ENCODE measurements at places on chromosomes 3 and 15. TPM values are rescaled to one million over a fixed set of nuclear protein-coding genes. Genes with fewer than 3 reads are reported as not detected.

DNA sequence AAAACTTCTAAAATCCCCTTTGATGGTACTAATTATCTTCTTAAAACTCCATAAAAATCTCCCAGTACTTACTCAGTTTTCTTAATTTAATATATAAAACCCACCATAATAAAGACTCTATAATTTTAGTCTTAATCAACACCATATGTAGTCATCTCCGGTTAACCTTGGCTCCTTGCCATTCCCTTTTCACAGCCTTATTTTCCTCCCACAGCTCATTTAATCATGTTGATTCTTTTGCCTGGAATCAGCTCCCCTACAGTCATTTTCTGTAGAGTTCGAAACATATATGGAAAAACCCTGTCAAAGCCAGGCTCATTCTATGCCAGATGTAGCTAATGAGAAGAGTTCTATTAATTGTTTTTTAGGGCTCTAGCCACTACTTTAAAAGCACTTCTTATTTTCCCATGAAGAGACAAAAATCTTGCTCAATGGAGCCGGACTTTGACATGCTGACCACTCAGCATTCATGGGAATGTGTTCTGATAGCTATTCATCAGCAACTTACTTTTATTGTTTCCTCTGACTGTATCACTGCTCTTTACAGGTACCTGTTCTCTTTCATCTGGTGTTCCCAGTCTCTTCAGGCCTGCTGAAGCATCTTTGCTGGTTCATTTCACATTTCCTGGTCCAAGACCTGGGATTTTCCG, 573.4 kb downstream of the NAALADL2 start:
- no peaks in the 10 kb centered on the region for H3K27me3 ChIP-seq
- no peaks in the 10 kb centered on the region for H3K4me1 ChIP-seq
- no peak for DNase-seq
- H3K36me3 ChIP-seq = no peaks in the 10 kb centered on the region
- H3K27ac ChIP-seq = no peak overlapping the region
- no peak overlapping the region for H3K4me3 ChIP-seq

Gene UROC1
- not detected for total RNA-seq

- no peaks in the 10 kb centered on the region for H3K27me3 ChIP-seq
- H3K4me1 ChIP-seq = no peaks in the 10 kb centered on the region
- no peak for DNase-seq
- no peak overlapping the region for H3K4me3 ChIP-seq
- no peaks in the 10 kb centered on the region for H3K36me3 ChIP-seq
- no peak overlapping the region for H3K27ac ChIP-seq
Observed at GRCh38 chr3:67883766-67884165, 229.4 kb upstream of the SUCLG2 start.

Gene TMEM207
- not detected for total RNA-seq

GRCh38 chr3:55285156-55285555, 201.9 kb downstream of the WNT5A start:
- H3K27ac ChIP-seq = no peak overlapping the region
- DNase-seq = no peak
- no peak overlapping the region for H3K4me3 ChIP-seq
- no peaks in the 10 kb centered on the region for H3K36me3 ChIP-seq
- no peaks in the 10 kb centered on the region for H3K27me3 ChIP-seq

DNA sequence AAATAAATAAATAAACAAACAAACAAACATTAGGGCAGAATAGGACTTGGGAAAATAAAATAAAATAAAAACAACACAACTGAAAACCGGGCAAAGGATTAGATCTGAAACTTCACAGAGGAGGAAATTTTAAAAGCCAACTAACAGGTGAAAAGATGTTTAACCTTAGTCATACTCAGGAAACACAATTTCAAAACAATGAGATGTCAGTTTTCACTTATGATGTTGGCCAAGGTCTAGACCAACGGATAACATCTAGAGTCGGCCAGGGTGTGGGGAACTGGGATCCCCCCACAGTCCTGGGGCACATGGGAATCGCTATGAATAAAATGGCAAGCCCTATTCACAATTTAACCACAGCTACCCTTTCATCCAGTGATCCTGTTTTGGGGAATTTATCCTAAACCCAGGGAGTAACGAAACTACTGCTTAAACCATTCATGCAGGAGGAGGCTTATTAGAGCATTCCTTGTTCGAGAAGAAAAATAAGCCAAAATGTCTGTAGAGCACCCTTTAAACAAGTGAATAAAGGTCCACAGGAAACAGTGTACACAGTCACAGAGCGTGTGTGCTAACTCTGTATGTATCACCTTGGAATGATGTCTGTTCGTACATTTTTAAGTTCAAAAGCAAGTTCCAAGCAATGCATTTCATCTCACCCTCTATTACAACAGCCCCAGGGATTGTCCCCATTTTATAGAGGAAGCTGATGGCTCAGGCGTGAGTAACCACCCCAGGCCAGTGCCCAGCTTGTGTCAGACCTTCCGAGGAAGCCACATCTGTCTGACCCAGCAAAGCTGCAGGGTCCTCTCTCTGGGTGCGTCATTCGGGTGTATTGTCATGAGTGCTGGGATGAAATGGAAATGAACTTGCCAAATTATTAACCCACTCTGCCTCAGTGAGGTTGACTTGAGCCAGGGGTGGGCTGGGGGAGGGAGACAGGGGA, 6.3 kb upstream of the ANPEP start:
- DNase-seq = peak; percentile 77
- no peaks in the 10 kb centered on the region for H3K36me3 ChIP-seq
- no peaks in the 10 kb centered on the region for H3K4me1 ChIP-seq
- no peak overlapping the region for H3K27ac ChIP-seq
- H3K4me3 ChIP-seq = no peak overlapping the region

Gene SLCO3A1
- total RNA-seq = 27.3 TPM

Gene ZNF620
- 2.0 TPM for total RNA-seq

- H3K4me3 ChIP-seq = no peak overlapping the region
- H3K27me3 ChIP-seq = no peaks in the 10 kb centered on the region
- DNase-seq = no peak
- no peak overlapping the region for H3K27ac ChIP-seq
Observed at GRCh38 chr3:34066999-34067398, 268.6 kb downstream of the PDCD6IP start.

DNA sequence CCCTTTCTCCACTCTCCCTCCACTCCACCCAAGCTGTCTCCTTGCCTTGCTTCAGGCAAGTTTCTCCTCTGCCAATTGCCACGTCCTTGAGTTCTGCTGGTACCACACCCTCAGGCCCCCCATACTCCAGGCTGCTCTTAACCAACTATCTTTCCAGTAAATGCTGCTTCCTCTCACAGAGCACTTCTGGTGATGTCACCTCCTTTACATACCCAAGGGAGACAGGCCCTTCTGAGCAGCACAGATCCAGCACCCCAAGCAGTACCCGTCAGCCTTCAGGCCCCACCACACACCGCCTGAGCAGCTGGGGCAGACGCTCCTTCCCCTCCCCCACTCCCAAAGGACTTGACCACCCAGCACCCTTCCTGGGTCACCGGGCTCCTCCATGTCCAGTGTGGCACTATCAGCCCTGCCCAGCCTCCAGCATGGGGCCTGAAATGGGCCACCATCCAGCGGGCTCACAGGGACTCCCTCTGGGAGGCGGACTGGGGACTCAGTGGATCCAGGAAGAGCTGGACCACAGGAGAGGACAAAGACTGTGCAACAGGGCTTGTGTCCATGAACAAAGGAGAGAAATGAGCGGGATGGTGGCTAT, 50.2 kb downstream of the KLF15 start:
- H3K4me3 ChIP-seq = no peak overlapping the region
- no peak for DNase-seq
- no peaks in the 10 kb centered on the region for H3K4me1 ChIP-seq
- H3K36me3 ChIP-seq = no peaks in the 10 kb centered on the region
- no peaks in the 10 kb centered on the region for H3K27me3 ChIP-seq
- H3K27ac ChIP-seq = no peak overlapping the region

Gene SERINC4
- total RNA-seq = not detected

Gene SAXO2
- not detected for total RNA-seq

GRCh38 chr15:63512148-63512547, 7.8 kb downstream of the USP3 start:
- H3K4me1 ChIP-seq = no peaks in the 10 kb centered on the region
- H3K36me3 ChIP-seq = no peaks in the 10 kb centered on the region

Gene SUSD5
- total RNA-seq = 1.1 TPM

- DNase-seq = no peak
- peak overlapping the region; percentile 46 for H3K27ac ChIP-seq
- peaks cover 25% of the 10 kb centered on the region for H3K36me3 ChIP-seq
- H3K4me3 ChIP-seq = no peak overlapping the region
Observed at GRCh38 chr15:78915341-78916087, 29.3 kb downstream of the CTSH start.

Gene HRH1
- 3.5 TPM for total RNA-seq

DNA sequence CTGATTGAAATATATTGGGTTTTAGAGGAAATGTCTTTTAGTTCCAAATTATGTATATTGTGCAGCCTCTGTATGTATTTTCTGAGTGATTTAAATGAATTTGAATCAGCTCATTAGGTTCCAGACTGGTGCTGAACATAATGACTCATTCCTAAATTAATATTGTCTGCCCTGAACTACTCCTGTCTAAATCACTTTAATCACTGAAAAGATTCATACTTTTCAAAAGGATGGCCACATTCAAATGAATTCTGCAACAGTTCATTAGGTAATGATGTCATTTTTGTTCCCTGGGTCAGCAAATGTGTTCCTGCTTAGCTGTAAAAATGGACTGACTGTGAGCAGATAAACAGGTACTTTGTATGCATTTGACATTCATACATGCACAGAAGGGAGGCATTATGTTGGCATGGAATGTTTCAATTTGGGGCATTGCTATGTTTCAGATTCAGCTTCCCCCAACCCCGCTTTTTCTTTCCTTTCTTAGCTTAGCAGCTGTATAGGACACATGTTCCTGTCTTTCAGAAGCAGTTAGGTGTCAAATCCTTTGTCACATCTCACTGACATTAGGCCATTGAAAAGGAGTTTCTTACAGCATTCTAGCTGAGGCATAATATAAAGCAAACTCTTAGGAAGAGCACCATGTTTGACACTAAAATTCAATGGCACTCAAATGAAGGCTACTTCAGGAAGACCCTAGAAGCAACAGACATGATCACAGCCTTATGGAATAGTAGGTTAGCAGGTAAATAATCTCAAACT, 318.5 kb upstream of the ARPP21 start:
- no peak for DNase-seq
- H3K36me3 ChIP-seq = no peaks in the 10 kb centered on the region
- no peak overlapping the region for H3K4me3 ChIP-seq
- no peaks in the 10 kb centered on the region for H3K4me1 ChIP-seq
- H3K27ac ChIP-seq = no peak overlapping the region

Gene ARHGAP31
- 33.1 TPM for total RNA-seq

Gene RTP3
- total RNA-seq = not detected

GRCh38 chr3:27165321-27165721, 203.9 kb downstream of the NEK10 start:
- no peaks in the 10 kb centered on the region for H3K4me1 ChIP-seq
- H3K27me3 ChIP-seq = no peaks in the 10 kb centered on the region
- DNase-seq = no peak
- H3K4me3 ChIP-seq = no peak overlapping the region

Gene PTPRG
- 33.9 TPM for total RNA-seq

- H3K36me3 ChIP-seq = no peaks in the 10 kb centered on the region
- H3K27ac ChIP-seq = peak overlapping the region; percentile 95
- no peaks in the 10 kb centered on the region for H3K27me3 ChIP-seq
- DNase-seq = no peak
Observed at GRCh38 chr3:32105291-32106131, 909 bp upstream of the GPD1L start.

DNA sequence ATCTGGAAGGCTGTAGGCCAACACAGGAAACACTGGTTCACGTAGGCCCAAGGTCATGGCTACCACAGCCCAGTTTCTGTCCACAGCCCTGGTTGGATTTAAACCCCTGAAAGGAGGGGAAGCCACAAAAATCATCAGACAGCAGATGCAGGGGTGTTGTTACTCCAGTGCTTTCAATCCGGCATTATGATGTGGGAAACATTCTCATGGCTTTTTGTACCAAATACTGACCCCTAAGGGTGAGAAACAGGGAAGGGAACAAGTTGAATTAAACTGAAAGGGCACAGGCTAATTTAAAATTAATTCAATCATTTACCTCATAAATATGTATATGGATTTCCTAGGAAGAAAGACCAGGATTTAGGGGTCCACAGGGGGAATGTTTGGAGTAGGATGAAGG, 375.6 kb downstream of the CTNNB1 start:
- H3K4me3 ChIP-seq = no peak overlapping the region
- H3K27me3 ChIP-seq = no peaks in the 10 kb centered on the region
- H3K27ac ChIP-seq = no peak overlapping the region
- H3K36me3 ChIP-seq = no peaks in the 10 kb centered on the region

DNA sequence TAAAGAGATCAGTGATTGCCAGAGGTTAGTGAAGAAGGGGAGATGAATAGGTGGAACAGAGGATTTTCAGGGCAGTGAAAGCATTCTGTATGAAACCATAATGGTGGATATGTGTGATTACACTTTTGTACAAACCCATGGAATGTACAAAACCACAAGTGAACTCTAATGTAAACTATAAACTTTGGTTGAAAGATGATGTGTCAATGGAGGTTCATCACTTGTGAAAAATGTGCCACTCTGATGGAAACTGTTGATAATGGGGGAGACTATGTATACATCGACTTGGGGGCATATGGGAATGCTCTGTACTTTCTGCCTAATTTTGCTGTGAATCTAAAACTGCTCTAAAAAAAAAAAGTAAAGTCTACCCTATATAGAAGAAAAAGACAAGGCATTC, 68.7 kb upstream of the ARHGEF3 start:
- H3K36me3 ChIP-seq = no peaks in the 10 kb centered on the region
- no peaks in the 10 kb centered on the region for H3K27me3 ChIP-seq
- DNase-seq = no peak
- H3K4me1 ChIP-seq = no peaks in the 10 kb centered on the region
- H3K4me3 ChIP-seq = no peak overlapping the region
- H3K27ac ChIP-seq = no peak overlapping the region

DNA sequence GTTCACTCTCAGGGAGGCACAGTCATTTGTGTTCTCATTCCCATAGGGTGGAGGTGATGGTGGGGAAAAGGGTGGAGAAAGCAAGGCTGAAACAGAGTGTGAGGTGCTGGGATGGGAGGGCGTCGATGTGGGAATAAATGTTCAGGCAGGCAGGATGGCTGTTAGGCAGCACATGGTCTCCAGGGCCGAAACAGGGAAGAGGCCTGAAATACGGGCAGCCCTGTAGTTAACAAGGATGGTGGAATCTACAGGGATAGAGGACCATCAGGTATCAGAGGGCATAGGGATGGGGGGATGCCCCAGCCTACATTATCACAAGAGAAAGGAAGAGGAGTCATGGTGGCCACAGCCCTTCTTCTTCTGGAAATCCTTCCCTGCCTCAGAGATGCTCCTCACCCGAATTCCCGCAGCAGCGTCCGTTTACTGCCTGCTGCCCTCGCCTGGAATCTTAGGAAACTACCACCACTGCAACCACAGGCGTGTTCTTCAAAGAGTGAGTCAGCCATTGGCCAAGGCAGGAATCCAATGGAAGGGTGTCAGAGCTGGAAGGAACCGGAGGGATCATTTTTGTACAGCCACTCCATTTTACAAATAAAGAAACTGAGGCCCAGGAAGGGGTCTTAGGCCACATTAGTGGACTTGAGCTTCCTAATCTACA, 49.7 kb upstream of the POMGNT2 start:
- H3K4me1 ChIP-seq = no peaks in the 10 kb centered on the region
- no peaks in the 10 kb centered on the region for H3K36me3 ChIP-seq
- no peak overlapping the region for H3K4me3 ChIP-seq
- H3K27me3 ChIP-seq = no peaks in the 10 kb centered on the region

Gene VEPH1
- 0.86 TPM for total RNA-seq
